ENCODE measurements at places on chromosomes 7 and 10.
A peak's percentile ranks its signal among the peaks of the same experiment; 100 is the strongest.

DNA sequence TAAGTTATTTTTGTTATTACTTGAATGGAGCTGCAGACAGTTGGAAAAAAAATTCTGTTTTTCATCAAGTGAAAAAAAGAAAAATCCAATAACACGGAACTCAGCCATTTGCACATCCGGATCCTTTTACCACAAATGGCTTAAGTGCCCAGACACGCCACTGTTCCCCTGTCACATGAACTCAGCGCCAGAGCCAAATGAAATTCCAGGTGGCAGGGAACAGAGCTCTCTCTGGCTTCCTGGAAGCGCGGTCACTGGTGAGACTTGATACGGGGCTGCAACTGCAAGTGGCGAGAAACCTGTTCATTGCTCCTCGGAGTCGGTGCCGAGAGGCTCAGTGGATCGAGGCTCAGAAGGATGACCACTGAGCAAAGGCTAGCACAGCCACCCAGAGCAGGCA is 60.8 kb upstream of the NPTX2 start:
- DNase-seq, result no peak

GRCh38 chr10:10213237-10213636 is 804.4 kb upstream of the CELF2 start:
- no peak for DNase-seq

DNA sequence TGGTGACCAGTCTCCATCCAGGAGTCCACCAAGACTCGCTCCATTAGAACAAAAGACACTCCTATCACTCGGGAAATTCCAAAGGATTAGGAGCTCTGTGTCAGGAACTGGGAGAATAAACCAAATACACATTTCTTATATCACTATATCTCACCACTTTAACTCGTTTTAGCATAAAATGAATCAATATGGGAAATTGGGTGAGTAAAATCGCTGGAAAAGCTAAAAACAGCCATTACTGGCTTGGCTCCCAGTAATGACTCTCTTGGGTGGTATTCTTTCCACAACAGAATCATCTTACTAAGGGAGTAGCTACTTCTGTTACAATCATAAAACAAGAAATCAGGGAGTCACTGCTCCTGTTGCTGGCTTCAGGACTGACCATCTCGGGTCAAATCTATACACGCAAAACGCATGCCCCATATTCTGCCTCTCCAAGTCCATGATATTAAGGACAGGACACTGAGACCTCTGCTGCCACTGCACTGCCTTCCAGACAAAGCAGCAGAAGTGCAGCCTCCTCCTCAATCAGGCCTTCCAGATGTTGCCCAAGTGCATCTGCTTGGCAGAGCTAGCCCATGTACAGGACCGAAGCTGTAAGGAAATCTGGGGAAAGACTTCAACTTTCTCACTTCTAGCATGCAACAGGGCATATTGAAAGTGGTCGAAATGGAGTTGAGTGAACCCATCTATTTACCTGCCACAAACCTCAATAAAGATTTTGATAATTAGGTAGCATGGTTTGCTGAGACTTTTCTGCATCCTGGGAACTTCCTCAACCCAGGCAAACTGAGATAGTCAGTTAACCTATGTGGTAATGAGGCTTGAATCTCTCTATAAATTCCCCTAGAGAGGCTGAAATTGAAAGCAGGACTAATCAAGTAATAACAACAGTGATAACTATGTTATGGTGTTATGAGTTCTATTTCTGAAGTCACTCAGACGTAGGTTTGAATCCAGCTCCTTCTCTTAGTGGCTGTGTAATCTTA is 14.4 kb upstream of the PANK1 start:
- DNase-seq, result no peak

DNA sequence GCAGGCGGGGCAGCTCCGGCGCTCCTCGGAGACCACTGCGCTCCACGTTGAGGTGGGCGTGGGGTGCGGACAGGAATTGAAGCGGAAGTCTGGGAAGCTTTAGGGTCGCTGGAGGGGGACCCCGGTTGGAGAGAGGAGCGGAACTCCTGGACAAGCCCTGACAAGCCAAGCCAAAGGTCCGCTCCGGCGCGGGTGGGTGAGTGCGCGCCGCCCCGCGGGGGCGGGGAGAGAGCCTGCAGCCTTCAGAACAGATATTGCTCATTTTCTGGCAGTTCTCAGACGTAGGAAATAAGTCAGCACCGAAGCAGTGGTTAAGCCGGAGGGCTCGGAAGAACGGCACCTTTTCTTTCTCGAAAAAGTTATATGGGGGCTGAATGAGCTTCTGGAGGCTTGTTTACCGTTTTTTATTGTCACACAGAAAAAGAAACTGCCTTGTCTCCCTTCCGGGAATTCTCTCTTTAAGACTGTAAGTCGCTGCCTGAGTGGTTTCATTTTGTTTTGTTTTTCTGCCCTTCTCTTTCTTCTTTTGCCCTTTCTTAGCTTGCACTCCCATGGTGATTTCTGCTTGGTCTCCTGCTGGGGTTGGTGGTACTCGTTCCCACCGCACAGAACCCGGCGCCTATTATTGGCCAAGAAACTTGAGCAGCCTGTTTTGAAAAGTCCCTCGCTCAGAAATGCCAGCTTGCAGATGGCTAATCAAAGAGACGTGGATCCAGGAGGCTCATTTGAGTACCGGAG is 732 bp downstream of the FAS start:
- DNase-seq, result peak; percentile 39

DNA sequence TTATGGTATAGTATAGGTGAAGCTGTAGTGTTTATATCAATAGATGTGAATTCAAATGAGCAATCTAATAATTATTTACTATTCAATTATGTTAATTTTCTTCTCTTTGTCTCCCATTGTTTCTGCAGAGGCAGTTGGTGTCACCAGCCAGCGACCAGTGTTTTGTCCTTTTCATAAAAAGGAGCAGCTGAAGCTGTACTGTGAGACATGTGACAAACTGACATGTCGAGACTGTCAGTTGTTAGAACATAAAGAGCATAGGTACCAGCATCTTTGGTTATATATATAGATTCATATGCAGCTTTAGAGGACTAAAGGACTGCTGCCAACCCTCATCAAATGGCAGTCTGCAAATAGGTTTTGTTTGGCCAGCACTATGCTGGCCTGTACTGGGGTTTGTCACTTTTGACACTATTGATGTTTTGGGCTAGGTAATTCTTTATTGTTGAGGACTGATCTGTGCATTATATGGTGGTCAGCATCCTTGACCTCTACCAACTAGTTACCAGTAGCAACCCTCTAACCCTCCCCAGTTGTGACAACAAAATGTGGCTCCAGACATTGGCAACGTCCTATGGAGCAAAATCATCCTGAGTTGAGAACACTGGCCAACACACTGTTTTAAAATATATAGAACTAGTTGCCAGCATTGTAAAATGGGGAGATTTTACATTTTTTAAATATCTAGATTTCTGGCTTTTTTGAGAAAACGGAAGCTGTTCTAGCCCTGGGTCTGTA is 59.2 kb downstream of the TRIM24 start:
- no peak for DNase-seq

DNA sequence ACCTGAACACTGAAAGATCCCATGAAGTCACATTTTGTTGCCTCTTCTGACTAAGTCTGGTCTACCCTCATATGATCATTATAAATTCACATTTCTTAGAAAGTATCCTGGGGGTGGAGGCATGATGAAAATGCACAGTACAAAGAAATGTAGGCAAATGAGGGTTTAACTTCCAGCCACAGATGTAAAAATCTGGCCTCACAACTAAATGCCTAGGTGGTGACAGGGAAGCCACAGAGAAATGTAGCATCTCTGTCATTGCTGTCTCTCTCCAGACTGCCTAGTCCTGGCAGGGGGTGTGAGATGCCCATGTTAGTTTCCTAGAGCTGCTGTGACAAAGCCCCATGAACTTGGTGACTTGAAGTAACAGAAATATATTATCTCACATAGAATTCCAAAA is 395.9 kb downstream of the SORCS3 start:
- DNase-seq, result no peak

DNA sequence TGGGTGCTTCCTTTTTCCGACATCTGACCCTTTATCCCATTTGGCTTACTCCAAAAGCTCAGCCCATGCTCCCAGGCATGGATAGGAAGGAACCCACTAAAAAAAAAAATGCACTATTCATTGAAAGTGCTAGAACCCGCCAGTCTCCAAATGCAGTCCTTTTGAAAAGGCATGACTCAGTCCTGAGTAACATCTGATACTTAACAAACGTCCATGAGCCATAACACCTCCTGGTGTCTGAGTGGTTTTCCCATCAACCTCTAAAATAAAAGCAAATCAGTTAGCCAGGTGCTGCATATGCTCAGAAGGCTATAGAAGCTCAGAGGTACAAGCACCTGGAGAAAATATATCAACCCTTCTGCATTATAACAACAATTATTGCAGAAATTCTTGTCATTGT is 45.0 kb upstream of the CACUL1 start:
- no peak for DNase-seq

GRCh38 chr7:108529341-108529740 is 3.4 kb upstream of the PNPLA8 start:
- no peak for DNase-seq

GRCh38 chr10:32982911-32983909 is 25.2 kb upstream of the ITGB1 start:
- no peak for DNase-seq

- DNase-seq, result no peak
Measured at GRCh38 chr10:24849501-24850299, 102.7 kb downstream of the PRTFDC1 start.

DNA sequence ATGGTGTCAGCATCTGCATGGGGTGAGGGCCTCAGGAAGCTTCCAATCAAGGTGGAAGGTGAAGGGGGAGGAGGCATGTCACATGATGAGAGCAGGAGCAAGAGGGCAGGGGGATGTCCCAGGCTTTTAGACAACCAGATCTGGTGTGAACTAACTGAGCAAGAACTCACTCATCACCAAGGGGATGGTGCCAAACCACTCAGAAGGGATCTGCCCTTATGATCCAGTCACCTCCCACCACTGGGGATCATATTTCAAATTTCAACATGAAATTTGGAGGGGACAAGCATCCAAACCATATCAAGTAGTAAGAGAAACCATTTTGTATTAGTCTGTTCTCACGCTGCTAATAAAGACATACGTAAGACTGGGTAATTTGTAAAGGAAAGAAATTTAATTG is 33.6 kb downstream of the THNSL1 start:
- no peak for DNase-seq

DNA sequence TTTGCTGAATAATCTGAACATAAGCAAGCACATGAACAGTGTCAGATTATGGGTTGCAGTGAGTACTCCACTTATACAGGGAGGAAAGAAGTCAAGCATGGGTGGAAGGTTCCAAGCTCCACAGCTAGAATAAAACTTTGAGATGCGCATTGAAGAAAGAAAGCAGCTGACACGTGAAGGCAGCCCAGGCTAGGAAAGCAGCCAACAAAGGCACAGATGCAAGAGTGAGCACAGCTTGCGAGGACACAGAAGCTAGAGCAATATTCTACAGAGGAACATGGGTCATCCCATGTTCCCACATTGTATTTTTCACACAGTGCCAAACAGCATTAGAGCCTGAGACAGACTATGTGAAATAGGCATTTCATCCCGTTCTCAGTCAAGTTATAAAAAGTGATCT is 194.6 kb upstream of the TBX20 start:
- no peak for DNase-seq

- DNase-seq, result no peak
Measured at GRCh38 chr10:121048749-121049148, 197.6 kb downstream of the WDR11 start.

DNA sequence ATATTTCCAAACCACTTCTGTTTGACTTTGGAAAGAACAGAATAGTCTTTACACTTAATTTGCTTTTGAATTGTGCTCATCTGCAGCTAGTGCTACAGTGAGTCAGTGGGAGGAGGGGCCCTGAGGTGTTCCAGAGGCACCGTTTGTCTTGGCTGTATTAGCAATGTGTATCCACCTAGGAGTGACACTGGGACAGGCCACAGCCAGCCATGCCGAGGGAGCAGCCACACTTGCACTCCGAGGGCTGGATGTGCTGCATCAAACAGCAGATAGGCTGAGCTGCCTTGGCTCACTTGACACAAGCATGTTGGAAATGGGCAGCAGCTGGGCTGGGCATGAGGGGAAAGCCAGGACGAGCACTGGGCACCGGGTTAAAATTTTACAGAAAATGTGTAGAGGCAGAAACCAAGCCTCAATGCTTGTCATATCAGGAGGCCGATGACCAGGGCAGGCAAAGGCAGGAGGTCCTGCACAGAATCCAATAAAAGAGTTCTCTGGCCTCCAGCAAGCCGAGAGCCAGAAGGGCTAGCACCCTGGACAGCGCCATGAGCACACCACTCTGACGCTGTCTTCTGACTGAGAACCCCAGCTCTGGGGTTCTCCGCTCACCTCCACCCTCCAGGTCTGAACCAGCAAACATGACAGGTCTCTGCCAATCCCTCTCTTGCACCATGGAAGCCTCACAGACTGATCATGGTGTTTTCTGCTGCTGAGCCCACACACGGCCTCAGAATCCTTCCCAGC is 163.3 kb downstream of the GRID1 start:
- DNase-seq, result no peak

GRCh38 chr7:134954197-134955082 is 31.9 kb upstream of the AGBL3 start:
- no peak for DNase-seq

GRCh38 chr7:25454020-25454419 is 225.7 kb upstream of the NPVF start:
- no peak for DNase-seq

DNA sequence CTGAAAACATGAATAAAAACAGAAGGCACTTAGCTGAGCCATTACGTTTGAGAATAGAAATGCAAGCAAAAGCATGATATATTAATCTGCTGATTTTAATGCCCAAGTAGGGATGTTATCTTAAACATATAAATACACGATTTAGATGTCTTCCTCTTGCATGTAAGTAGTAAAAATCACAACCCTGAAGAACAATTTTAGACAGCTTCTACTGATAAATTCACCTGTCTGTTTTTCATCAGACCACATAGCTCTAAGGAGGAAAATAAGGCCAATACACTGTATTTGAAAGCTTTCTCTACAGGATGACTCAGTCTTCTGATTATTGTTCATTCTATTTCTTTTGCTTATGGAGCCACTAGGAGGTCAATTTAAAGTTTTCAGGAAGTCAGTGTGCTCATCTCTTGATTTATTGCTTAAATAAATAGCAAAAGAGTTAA is 210.9 kb upstream of the CHRM2 start:
- no peak for DNase-seq

DNA sequence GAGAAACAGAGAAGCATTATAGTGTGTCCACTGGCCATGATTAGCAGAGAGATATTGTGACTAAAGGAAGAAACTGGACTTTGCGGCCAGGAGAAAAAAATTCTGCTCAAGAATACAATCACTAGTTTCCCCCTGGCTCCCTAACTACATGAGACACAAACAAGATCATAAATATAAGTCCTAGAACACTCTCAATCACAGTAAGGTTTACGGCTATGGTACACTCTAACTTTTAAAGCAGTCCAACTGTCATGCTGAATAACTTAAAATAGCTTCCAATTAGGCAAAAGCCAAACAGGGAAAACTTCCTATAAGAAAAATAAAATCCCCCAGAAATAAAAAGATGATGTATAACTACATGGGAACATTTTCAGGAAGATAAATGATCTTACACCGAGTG is 132.1 kb downstream of the STRA8 start:
- no peak for DNase-seq

- no peak for DNase-seq
Measured at GRCh38 chr7:68247571-68247970, 1250.9 kb downstream of the TYW1 start.
